AG04449 (cell line): ENCODE measurements at places on chromosomes 6 and 20.

GRCh38 chr6:142773859-142774648 lies 170.9 kb downstream of the HIVEP2 start:
- DNase-seq: no peak

GRCh38 chr20:56433880-56434255 lies 21.8 kb downstream of the CASS4 start:
- no peak for DNase-seq

DNA sequence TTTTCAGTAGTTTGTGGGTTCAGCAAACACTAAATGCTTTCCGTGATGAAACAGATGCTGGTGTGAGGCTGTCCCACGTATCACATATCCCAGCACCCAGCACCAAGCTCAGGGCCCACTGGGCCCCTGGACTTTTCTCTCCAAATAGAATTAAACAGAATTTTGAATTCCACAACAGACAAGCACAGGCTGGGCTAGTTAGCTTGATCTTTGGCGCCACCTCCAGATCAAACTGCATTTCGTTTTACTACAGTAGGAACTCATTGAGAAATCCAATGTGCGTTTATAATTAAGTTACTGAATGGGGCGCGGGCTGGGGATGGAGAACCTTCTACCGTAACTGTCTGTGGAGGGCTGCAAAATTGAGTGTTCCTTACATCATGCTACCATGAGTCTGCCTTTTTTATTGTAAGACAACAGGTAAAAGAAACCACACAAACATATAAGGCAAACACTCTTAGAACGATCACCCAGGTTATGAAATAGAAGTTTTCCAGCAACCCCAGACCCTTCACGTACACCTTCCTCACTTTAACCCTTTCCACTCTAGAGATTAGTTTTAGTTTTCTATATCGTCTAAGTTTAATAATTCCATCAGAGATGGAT lies 107.8 kb downstream of the ZFP64 start:
- DNase-seq: no peak

GRCh38 chr20:17586250-17586649 lies 16.4 kb downstream of the DSTN start:
- DNase-seq: no peak

- DNase-seq: no peak
Measured at GRCh38 chr20:48141660-48142515, 356.6 kb upstream of the SULF2 start.

GRCh38 chr20:63083831-63084562 lies 77.2 kb upstream of the BHLHE23 start:
- DNase-seq: no peak

- no peak for DNase-seq
Measured at GRCh38 chr6:104599821-104600638, 259.7 kb downstream of the HACE1 start.

DNA sequence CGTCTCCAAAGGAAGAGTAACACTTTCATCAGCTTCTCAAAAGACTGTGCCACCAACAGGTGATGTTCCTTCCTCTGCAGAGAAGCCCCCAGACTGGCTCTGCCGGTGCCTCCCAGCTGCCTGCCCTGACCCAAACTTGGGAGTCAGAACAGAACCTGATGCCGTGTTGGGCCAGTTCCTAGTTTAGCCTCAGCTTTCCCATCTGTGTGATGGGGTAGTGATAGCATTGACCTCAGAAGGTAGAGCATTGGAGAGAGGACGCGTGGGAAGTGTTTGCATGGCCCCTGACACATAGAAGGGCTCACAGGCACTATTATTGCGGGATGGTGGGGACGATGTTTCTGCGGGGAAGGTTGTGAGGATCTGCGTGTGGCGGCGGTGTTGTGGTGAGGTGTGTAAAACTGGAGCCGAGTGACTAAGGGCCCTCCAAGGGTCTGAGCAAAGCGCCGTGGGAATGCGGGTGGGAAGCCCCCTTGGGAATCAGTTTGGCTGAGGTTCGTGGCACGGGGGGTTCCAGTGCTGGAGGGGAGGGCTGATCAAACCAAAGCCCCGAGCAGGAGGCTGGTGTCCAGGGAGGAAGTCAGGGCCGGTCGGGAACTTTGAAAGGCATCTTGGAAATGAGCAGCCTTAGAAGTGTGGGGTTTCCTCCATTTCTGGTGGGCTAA lies 1.7 kb downstream of the NTSR1 start:
- DNase-seq: no peak

DNA sequence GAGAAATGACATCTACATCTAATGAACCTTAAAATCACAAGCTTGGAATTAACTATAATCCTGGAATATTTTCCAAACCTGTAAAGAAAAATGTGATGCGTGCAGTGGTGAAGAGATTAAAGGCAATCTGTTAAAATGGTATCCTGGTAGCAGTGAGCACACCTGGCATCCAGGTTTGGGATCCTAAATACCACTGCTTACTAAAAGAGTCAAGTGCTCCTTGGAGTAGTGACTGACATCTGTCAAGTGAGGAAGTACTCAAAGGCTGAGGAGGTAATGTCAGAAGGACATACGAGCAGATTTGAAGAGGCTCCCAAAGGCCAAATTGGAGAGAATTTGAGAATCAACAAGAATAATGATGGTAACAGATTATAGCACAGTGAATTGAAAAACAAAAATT lies 32.8 kb downstream of the PCMT1 start:
- no peak for DNase-seq
